Fibroblast of pulmonary artery (primary cell): ENCODE measurements at places on chromosomes 7 and 10.

DNA sequence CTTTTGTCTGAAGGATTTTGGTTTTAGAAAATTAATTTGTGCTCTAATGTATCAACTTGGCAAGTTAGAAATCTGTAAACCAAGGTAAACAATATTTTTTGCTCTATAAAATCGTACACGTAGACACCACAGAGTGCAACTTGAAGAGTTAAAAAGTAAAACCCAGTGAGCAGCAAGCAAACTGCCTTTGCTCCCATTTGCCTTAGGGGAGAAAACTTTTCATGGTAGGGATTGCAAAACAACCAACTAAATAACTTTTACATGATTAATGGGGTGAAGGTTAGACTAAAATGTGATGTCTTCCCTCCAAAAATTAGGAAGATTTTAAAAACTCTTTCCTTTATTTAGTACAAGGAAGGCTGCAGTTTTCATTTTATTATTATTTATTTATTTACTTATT lies 224.2 kb upstream of the LYZL1 start:
- DNase-seq, result peak; percentile 29

DNA sequence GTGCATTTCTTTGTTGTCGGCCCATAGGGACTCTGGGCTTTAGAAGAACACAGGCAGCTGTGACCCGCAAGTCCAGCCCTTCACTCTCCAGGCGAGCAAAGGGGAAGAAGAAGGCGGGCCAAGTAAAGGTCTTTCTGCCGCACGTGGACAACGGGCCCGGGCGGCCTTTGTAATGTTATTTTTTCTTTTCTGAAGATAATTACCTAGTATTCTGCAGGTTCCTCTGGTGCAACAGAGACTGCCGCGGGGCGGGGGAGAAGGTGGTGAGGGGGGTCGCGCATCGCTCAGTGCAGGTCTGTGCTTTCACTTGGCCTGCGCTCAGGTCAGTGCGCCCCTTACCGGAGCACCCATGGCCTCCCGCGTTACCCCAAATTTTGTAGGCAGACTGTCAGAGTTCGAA lies 7.1 kb upstream of the TBX20 start:
- no peak for DNase-seq

- DNase-seq, result peak; percentile 71
Observed at GRCh38 chr10:28179006-28179742, 123.7 kb downstream of the MPP7 start.

DNA sequence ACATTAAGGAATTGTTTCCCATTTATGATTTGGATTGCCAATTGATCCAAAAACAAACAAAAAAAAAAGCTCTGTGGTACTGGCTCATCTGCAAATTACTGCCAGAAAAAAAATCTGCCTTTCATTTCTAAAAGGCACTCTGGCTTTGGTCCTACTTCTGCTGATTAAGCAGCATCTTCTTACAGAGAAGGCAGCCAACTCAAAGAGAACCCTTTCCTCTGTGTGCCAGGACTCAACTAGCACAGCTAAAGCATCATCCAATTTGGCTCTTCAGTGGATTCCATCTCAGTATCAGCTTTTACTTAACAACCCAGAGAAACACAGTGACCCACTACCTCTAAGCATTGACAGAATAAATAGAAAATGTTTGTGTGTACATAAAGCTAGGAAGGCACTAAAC lies 80.6 kb downstream of the GSAP start:
- no peak for DNase-seq
